ENCODE measurements at places on chromosomes 6 and 20. TPM values are rescaled to one million over a fixed set of nuclear protein-coding genes. Genes with fewer than 3 reads are reported as not detected.

Gene CEP57L1
- 16.0 TPM for total RNA-seq

Gene GABRR1
- not detected for total RNA-seq

Gene FAM217A
- not detected for total RNA-seq

Gene SAMD3
- not detected for total RNA-seq

Gene TSBP1
- not detected for total RNA-seq

Gene HLA-DOB
- total RNA-seq = 1.0 TPM

Gene MUC22
- not detected for total RNA-seq

Gene RPN2
- 279 TPM for total RNA-seq

Gene SLC22A23
- 69.1 TPM for total RNA-seq

All from nasal cavity respiratory epithelium epithelial cell of viscerocranial mucosa (primary cell).